ENCODE measurements at places on chromosomes 1 and 21.
A peak's percentile ranks its signal among the peaks of the same experiment; 100 is the strongest.

DNA sequence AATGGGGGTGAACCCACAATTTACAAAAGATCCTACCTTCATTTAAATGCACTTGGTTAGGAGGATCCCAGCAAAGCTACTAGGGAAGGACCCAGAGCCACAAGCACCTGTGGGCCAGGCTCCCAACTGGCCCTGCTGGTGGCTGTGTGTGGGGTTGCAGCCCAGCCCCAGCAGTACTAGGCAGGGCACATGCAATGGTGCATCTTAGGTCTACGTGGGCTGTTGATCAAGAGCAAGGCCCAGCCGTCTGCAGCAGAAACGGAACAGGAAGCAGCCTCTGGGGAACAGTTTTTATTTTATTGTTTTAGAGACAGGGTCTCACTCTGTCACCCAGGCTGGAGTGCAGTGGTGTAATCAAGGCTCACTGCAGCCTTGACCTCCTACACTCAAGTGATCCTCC lies 134.1 kb upstream of the RAB4A start:
- no peak for DNase-seq

DNA sequence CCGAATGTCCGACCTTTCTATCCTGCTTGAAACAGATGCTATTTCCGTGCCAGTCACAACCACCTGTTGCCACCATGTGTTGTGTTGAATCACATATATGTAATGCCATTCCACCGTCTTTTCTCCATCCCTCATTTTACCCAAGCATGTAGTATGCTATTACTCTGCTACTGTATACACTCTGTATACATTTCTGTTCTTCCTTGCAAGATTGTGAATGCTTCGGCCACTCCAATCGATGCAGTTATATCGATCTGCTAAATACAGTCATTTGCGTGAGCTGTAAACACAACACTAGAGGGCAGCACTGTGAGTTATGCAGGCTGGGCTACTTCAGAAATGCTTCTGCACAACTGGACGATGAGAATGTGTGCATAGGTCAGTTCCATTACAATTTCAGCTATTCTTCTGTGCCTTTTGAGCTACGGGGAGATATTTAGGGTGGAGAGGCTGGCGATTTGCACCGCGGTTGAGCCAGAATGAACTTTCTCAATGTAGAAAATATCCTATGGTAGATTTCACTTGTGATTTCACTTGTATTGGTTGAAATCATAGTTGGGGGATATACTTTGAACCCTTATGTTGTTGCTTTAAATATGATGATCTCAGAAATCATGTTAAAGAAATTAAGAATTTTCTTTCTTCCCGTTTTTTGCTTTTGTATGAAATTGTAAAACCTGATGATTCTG lies 289.8 kb downstream of the NTNG1 start:
- DNase-seq = peak; percentile 46

DNA sequence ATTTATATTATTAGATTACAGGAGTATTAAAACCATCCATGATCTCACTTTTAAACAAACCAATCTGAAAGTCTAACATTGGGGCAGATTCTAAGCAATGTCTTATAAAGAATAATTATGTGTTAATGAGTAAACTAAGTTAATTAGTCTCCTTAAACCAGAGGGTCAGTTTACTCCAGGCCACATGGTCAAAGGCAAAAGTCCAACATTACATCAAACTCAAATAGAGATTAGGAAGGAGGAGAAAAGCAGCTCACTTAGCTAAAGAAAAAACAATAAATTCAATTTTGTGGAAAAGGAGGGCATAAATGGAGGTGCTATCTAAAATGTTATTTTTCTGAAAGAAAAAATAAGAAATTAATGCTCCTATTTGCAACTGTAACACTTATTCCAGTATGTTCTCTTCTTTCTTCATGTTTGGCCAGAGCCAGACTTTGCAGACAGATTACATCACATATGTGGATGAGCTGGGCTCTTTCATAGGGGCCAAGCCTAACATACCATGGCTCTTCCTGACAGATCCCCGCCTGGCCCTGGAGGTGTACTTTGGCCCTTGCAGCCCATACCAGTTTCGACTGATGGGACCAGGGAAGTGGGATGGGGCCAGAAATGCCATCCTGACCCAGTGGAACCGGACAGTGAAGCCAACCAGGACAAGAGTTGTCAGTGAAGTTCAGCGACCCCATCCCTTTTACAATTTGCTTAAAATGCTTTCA lies 24.3 kb upstream of the FMO2 start:
- DNase-seq = no peak

DNA sequence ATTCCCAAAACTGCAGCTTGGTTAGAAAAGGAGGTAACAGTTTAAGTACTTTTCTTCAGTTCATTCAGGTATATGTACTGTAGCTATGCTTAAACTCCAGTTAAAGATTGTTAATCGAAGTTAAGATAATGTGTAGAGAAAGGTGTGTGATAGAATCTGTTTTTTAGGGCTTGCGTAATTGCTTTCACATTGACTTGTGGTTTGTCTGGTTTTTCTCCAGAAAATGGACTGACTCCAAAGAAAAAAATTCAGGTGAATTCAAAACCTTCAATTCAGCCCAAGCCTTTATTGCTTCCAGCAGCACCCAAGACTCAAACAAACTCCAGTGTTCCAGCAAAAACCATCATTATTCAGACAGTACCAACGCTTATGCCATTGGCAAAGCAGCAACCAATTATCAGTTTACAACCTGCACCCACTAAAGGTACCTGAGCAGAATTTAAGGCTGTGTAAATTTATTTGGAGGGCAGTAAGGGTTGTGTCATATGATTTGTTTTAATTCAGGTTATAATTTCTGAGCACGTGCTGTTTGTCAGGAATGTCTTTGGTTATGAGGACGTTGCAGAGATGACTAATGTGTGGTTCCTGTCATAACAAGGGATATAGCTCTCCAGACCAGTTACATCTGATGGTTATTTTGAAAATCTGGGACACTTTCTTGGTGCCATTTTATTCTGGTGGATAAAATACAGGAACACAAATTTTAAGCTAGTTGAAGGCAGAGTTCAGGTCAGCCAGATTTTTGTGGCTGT lies 26.0 kb downstream of the ATF6 start:
- peak; percentile 36 for DNase-seq

- DNase-seq = no peak
Measured at GRCh38 chr1:43446881-43447835, 6.6 kb downstream of the HYI start.

DNA sequence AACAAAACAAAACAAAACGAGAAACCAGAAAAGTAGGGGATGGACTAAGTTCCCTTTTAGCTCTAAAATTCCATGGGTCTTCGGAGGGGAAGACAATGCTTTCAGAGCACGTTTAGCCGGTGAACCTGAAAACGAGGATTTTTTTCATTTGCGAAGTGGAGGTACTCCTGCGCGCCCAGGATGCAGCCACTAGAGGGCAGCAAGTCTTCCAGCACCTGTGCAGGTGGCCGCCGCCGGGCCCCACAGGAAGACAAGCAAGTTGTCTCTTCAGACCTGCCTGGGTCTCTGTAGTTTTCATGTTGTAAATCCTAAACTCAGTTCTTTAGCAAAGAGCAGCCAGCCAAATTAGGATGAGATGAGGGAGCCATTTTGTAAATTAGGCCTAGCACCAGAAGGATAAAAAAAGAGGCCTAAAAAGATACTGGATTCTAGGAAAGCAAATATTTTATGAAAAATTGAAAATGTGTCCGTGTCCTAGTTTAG lies 17.7 kb upstream of the SNX27 start:
- peak; percentile 17 for DNase-seq

- DNase-seq = no peak
Measured at GRCh38 chr1:98461873-98462385, 199.6 kb upstream of the SNX7 start.

- DNase-seq = no peak
Measured at GRCh38 chr1:174265282-174265681, 106.0 kb downstream of the RABGAP1L start.

DNA sequence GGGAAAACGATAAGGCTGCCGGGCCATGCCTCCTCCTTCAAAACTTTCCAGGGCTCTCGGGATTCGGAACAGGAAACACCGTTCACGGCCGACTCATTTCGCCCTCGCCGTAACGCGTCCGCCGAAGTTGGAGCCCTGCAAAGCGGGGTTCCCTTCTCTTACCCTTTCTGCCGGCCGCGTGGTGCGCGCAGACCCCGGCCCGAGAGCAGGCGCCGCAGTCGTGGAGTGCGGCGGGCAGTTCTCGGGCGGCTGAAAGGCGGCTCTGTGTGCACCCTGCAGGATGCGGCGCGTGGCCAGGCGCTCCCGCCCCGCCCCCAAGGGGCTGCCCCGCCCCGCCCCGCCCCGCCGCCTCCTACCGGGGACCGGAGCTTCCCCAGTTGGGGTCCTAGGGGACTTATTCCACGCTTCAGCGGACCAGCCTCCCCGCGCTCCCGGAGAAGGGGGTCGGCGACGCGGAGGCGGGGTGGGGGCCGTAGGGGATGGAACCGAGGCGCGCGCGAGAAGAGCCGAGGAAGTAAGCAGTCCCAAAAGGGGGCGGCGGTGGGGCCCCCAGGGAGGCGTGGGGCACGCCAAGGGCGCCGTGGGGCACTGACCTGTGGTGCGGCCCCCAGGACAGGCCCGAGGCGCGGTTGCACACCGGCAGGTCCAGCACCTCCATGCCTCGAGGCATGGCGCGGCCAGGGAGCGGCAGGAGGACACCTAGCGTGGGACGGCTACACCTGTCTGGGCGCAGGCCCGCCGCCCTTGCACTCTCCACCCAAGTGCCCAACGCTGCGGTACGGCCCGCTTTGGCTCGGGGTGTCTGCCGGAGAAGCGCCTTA lies at the start of gene MCOLN2:
Gene MCOLN2 (minus strand): TSS at position 268 of the 821 bp plus-strand sequence. CDS start 241 bp downstream, at position 27.
- no peak for DNase-seq

GRCh38 chr1:90557706-90558105 lies 159.4 kb downstream of the BARHL2 start:
- no peak for DNase-seq

DNA sequence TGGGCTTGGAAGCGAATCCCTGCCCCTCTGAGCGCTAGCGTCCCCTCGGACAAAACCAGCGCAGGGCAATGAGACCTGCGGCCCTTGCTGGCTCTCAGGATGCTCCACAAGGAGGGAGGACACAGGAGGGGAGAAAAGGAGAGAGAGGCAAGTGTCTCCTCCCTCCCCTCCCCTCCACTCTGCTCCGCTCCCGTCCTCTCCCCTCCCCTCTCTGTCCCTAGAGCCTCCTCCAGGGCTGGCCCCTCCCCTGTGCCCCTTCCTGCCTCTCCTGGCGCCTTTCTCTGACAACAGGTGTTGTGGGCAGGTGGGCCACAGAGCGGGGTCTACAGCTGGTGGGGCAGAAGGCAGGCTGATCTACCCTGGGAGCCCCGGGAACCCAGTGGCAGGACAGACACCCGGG lies 35.2 kb downstream of the TP73 start:
- no peak for DNase-seq

GRCh38 chr1:30268923-30269666 lies 454.3 kb downstream of the MATN1 start:
- DNase-seq = no peak

DNA sequence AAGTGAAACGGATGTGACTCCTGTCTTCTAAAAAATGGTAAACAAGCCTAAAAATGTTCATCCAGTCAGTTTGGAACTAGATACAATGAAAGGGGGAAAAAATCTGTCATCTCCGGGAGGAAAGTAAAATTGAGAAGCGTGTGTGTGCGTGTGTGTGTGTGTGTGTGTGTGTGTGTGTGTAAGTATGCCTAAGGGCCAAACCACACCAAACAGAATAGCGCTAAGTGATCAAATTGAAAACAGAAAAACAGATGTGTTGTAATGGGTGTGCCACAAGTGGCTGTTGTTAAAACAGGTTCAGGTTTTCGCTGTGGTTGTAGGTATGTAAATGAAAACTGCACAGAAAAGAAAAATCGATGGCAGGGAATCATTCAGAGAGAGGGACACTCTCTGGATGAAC lies 106.7 kb downstream of the RNF220 start:
- no peak for DNase-seq

DNA sequence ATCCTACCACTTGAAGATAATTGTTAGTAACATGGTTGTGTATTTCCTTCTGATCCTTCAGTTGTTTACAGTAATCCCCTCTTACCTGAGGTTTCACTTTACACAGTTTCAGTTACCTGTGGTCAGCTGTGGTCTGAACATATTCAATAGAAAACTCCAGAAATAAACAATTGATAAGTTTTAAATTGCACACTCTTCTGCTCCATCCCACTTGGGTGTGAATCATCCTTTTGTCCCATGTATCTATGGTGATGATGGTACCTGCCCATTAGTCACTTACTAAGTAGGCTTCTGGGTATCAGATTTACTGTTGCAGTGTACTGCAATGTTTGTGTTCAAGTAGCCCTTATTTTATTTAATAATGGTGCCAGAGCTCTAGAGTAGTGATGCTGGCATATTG lies 62.5 kb downstream of the OSBPL9 start:
- DNase-seq = peak; percentile 65

DNA sequence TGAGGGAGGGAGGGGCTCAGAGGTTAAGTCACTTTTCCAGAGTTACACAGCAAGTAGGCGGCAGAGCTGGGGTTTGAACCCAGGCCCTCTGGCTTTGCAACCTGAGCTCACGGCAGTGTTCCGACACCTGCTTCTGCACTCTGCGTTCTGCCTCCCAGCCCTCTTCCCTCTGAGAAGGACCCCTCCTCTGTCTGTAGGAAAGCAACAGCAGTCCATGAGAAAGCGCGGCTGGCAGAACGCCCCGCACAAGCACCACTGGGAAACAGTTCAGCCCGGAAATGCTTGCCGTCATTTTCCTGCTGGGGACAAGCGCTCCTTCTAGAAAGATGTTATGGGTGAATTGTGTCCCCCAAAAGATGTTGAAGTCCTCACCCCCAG lies 241.1 kb downstream of the NPHP4 start:
- no peak for DNase-seq

DNA sequence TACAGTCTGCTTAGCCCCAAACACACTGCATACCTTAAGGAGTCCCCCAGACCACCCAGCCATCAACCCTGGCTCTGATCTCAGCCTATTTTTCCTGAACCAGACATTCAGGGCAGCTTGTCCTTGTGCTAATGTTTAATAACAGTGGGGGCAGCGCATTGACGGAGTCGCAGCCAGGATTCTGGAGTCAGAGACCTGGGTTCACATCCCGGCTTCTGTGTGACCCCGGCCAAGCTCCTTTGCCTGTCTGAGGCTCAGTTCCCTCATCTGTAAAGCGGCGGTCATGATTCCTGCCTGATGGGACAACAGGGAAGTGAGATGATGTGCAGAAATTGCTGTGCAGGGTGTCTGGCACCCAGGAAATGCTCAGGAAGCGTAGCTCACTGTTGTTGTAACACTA lies 63.1 kb downstream of the MATN1 start:
- no peak for DNase-seq

DNA sequence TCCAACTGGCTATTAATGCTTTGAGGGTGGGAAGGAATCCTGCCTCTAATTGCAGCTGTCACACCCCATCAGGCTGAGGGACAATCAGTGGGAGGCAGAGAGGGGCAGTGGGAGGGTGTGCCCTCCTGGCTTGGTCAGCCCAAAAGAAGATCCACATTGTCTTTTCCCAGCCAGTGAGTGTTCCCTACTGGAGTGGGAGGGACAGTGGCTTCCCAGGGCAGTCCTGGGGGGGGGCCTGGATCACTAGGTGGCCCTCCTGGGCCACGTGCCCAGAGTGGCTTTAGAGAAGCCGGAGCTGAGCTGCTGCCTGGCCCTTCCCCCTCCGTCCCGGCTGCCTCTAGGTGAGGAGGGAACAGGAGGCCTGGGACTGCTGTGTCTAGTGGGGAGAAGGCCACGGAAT lies 14.0 kb downstream of the INKA2 start:
- peak; percentile 82 for DNase-seq

GRCh38 chr1:66275601-66276023 lies 258.3 kb upstream of the SGIP1 start:
- DNase-seq = no peak

Data from LHCN-M2 (cell line).